Naive B cell (primary cell): ENCODE measurements at places on chromosomes 2 and 18.
A peak's percentile ranks its signal among the peaks of the same experiment; 100 is the strongest.

DNA sequence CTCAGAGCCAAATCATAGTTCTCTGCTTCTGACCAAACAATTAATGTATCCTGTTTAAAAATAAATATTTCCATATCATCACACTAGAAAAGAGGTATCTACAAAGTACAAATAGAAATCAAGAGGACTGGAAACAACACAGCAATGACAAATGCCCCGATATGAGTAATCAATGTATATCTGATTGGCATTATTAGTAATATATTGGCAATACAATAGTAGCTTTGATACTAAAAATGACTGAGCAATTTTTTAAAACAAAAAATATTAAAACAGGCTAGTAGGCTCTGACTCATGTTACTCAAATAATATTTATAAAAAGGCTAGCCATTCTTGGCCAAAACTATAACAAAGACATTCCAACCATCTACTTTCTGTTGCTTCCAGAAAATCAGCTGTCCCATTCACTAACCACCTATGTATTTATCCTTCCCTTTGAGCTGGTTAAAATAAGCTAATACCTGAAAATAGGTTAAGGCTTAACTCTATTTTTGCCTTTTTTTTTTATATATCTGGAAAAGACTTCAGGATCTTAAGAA lies 13.3 kb downstream of the PPP4R3B start:
- no peak for DNase-seq

GRCh38 chr18:35071819-35072247 lies 30.6 kb downstream of the MAPRE2 start:
- DNase-seq = no peak

DNA sequence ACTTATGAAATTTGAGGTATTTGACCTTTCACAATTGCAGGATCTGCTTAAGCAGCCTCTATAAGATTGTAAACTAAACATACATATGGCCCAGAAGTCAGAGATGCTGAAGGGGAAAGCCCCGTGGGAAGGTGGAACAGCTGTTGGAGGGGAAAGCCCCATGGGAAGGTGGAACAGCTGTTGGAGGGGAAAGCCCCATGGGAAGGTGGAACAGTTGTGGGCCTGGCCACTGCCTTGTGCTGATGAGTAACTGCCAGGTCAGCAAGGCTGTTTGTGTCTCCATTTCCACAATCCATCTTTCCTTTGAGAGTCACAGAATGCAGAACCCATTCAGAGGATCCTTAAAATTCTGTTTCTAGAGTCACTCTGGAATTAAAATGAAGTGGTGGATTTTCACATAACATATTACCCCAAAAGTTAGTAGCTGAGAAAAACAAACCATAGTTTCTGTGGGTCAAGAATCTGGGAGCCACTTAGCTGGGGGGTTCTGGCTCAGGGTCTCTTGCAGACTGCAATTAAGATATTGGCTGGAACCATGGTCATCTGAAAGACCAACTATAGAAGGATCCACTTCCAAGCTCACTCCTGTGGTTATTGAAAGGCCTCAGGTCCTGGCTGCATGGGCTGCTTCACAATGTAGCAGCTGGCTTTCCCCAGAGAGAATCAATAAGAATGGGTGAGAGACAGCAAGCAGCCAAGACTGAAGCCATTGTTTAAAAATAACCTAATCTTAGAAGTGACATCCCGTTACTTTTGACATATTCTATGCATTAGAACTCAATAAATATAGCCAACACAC lies 86.6 kb upstream of the CAVIN2 start:
- DNase-seq = no peak

- peak; percentile 20 for DNase-seq
These were observed 47.6 kb upstream of the MSH6 start for GRCh38 chr2:47735136-47735869.

- no peak for DNase-seq
These were observed 23.7 kb upstream of the SPTBN1 start for GRCh38 chr2:54432251-54433015.

GRCh38 chr2:185374878-185375277 lies 363.7 kb upstream of the FSIP2 start:
- no peak for DNase-seq

DNA sequence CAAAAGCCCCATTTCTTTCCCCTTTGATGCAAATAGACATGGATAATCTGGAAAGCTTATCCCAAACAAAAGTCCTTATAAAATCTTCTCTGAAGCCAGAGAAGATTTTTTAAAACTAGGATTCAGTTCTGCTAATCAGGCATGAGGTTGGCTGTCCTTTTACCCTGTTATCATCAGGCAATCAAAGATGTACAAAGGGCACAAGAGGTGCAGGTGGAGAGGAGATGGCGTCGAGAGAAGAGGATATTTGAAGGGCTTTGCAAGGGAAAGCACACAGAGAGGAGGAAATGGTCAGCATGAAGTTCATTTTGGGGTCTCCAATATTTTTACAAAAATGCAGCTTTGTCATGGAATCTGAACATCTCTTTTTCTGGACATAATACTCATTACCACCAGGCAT lies 88.5 kb downstream of the KLF7 start:
- DNase-seq = no peak

GRCh38 chr2:58664523-58665151 lies 423.5 kb upstream of the FANCL start:
- no peak for DNase-seq

DNA sequence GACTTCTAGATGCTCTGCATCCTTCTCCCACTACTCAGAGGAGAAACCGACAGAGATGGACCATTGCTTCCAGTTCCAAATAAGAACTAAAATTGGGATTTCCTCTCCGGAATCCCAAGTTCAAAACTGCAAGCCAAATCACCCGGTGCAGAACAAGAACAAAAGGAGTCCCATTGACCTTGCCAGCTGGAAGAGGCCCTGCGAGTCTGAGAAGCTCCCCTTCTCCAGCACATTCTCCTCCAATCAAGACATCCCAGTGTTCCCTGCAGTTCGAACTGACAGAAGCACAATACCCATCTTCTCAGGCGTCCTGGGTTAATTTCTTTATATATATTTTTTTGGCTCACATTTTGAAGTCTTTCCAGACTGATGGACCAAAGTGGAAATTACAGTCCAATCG lies 195.3 kb upstream of the MEIS1 start:
- no peak for DNase-seq

DNA sequence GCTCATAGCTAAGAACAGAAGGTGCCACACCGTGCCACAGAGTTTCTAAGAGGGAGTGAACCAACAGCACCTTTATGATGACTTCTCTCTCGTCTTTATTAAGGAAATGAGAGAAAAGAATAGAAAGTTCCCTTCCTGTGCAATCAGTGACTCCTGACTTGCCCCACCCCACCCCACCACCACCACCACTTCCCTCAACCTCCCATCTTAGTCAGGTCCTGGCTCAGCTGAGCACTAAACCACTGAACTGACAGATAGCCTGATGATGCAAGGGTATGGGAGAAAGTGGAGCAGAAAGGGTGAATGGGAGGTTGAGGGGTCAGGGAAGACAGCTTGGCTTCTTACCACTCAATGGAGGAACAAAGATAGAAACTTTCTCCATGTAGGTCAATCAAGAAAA lies 75.2 kb upstream of the RMDN2 start:
- DNase-seq = no peak

- DNase-seq = no peak
These were observed 481.4 kb downstream of the CDH2 start for GRCh38 chr18:27695503-27695902.

- no peak for DNase-seq
These were observed 6.9 kb upstream of the CASP10 start for GRCh38 chr2:201176081-201176481.

GRCh38 chr2:233964581-233964980 lies 47.4 kb downstream of the TRPM8 start:
- no peak for DNase-seq

- no peak for DNase-seq
These were observed 61.8 kb upstream of the DCC start for GRCh38 chr18:52278191-52278590.

DNA sequence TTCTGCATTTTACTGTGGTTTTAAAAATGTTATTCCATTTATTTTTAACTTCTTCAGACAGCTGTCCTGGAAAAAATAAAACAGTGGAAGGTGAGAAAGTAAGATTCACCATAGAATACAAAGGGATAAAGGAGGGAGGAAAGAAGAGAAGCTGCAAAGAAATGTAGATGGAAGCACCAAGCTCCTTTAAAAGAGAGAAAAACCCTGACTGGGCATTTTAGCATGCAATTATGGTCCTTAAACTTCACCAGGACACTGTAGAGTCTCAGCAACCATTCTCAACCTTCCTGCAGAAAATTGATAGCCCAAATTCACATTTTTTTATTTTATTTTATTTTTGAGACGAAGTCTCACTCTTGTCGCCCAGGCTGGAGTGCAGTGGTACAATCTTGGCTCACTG lies 11.6 kb upstream of the ANKRD44 start:
- DNase-seq = no peak

- DNase-seq = no peak
These were observed 408.8 kb upstream of the UBE2E3 start for GRCh38 chr2:180571559-180571958.

GRCh38 chr2:232873292-232873908 lies 3.3 kb downstream of the SNORC start:
- no peak for DNase-seq

DNA sequence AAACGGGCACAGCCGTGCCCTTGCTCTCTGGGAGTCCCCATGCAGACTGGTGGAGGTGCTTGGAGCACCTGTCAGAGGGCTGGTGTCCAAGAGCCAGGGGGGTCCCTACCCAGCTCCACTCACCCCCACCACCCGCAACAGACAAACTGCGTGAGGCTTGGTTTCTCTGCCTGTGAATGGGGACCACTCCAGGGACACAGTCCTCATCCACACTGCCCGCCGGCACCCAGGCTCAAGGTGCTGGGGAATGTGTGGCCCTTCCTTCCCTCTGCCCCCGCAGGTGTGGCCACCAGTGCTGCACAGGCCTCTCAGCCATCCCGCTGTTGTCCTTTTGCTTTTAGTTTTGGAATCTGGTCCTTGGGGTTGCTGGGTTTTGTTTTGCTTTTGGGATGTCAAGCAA lies 136.5 kb upstream of the ZNF236 start:
- no peak for DNase-seq

DNA sequence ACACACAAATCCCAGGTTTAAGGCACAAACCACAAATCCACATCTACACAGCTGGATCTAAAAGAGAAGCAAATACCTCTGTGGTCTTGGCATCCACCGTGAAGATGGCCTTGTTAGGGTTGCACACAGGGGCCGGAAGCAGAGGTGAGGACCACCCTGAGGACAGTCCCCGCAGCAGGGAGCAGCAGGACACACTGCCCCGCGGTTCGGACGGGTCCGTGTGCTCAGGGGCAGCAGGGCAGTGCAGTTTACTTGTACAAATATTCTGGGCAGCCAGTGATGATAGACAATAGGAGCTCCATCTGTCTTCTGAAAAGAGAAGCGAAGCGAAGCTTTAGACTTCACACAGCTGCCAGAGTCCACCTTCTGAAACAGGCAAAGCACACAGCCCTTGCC lies 8.8 kb downstream of the PASK start:
- no peak for DNase-seq

DNA sequence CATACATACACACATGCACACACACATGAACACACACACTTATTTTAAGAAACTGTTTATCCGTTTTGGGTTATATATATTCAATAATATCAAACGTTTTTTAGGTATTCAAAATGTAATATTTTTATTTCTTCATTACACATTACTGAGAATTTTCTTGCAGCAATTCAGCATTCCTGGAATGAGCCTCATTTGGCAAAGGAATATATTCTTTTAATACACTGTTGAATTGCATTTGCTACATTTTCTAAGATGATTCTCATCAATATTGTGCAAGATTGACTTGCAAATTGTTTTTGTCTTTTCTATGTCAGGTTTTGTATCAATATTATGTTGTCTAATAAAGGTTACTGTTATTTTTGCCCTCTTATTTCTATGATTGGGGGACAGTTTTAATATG lies 276.1 kb upstream of the CYP26B1 start:
- no peak for DNase-seq

DNA sequence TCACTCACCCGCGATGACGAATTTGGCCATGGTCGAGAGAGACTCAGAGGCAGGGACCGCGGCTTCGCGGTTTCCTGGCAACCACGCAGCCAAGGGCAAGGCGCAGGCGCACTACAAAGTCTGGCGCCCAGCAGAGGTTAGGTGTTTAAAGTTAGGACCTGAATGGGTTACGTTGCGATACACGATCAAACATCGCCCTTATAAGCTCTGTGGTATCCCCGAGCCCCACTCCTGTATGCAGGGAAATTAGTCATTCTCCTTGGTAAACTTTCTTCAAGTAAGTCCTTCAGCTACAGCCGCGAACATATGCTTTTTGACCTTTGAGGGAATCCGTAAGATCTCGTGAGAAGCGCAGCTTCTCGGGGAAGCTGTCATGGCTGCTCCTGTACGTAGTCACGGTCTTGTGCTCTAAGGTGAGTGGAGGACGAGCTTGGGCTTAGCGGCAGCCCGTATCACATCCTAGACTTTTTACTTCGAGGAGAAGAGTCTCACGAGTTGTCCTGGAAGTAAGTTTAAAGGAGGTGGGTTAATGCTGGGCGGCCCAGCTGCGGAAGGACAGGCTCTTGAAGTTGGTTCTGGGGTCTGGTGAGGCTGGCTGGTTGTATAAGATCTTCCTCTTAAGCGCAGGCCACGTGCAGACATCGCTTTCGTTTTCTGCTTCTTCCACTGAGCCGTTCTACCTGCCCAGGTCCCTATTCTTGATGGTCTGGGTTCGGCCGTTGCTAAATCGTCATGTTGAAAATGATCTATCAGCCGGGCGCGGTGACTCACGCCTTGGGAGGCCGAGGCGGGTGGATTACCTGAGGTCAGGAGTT lies at the start of the genes FASTKD2 and MDH1B:
FASTKD2 (plus strand) TSS at position 365 of the 815 bp plus-strand sequence. CDS start 1,088 bp downstream, outside the sequence.
MDH1B (minus strand) TSS at position 87 of the 815 bp plus-strand sequence; CDS start at position 30, 57 bp downstream.
- peak; percentile 88 for DNase-seq

DNA sequence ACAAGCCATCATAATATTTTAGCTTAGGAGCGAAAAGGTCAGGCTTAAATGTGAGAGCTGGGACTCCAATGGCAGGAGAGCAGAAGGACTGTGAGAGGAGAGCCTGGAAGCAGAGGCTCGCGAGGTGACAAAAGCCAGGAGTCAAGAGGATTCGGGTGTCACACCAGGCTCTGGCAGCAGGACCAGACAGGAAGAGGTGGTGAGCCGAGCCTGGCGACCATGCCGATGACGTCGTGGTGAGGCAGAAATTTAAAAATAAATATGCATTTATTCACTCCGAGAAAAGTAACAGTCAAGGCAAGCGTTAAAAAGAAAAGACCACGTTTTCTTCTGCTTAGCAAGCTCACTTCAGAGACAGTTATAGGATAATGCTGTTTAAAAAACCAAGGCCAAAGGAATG lies 31.3 kb upstream of the ZNF236 start:
- DNase-seq = no peak

- no peak for DNase-seq
These were observed 42.0 kb downstream of the OXER1 start for GRCh38 chr2:42721898-42722297.

- DNase-seq = no peak
These were observed 149.6 kb downstream of the IRS1 start for GRCh38 chr2:226649871-226650660.
